ENCODE measurements at places on chromosomes 1 and 21. TPM values are rescaled to one million over a fixed set of nuclear protein-coding genes. Genes with fewer than 3 reads are reported as not detected.

Gene ST6GALNAC3
- total RNA-seq = 0.56 TPM

Gene BCL2L15
- under 0.01 TPM for total RNA-seq

Gene CBR1
- 222 TPM for total RNA-seq

Gene C1orf185
- not detected for total RNA-seq

Gene PLA2G4A
- total RNA-seq = 4.4 TPM

Gene SASS6
- 2.7 TPM for total RNA-seq

Gene TAS1R2
- total RNA-seq = not detected

Gene CAMSAP2
- total RNA-seq = 29.4 TPM

Gene MR1
- total RNA-seq = 5.0 TPM

Gene OR2AK2
- total RNA-seq = not detected

Gene PRXL2B
- 10.9 TPM for total RNA-seq

Gene TMEM82
- not detected for total RNA-seq

Measured in IMR-90 (cell line).